ENCODE measurements at places on chromosomes 3 and 15.

DNA sequence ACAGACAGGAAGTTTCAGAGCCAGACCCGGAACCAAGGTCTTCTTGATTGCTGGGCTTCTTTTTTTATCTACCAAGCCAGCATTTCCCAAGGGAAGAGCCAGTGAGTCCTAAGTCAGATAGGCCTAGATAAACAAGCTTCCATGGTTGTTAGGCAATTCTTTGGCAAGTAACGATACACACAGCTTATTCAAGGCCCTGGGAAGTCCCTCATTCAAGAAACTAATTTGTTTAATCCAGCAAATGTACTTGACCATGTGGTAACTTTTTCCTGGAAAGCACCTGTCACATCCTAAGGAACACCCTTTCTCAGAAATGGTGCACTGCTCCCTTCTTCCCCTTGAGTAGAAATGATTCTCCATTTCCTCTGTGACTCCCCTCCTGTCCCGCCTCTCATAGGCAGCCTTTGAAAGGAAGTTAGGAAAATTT is 209.9 kb downstream of the ITPR1 start:
- DNase-seq: no peak

DNA sequence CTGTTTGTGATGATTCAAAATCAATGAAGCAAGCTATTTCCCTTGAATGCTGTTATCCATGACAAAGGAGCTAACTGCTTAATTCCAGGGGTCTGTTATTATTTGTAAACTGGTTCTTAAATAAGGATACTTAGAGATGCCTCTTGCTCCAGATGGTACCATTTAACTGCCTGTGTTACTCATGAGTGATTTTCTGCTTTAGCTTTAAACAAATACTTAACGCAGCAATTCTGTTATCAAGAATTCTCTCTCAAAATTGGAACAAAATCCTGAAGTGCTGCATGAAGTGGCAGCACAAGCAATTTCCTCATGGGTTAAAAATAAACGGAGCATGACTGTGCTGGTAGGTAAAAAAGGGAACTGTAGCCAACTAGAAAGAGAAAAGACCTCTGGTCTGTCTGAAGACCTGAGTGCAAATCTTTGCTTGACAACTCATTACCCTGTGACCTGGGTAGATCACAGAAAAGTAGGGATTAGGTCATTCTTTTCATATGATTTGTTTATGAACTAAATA is 62.5 kb upstream of the GBE1 start:
- DNase-seq: no peak

DNA sequence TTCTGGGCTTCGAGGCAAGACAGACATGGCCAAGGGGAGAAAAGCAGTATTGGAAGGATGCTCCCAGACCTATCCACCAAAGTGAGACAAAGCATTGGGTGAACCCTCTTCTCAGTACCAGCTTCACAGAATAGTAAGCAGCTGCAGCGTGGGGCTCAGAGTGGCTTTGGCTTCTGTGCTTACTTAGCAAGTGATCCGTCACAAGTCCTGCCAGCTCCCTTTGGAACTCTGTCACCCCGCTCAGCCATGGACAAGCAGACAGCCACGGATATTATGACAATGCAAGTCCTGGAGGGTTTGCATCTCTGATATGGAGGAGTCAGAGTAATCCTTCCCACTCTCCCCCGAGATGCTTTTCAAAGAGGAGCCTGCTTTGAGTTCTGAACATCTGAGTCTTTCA is 90.8 kb downstream of the SLCO3A1 start:
- no peak for DNase-seq

DNA sequence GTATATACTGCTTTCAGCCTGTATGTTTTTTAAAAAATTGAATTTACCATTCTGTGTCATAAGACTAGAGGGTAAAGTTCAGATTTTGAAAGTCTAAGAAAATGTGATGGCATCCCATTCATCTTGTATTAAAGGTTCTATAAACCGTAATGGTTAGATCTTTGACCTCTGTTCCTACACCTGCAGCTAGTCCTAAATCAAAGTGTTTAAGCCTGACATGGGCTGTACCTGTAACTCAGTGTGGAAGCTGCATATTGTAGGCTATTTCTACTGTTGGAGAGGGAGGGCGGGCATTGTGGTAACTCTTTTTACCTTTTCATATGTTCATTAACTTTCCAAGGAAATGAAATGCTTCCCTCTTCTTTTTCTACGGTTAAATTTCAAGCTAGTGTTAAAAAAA is 53.9 kb downstream of the ARHGEF26 start:
- DNase-seq: no peak

DNA sequence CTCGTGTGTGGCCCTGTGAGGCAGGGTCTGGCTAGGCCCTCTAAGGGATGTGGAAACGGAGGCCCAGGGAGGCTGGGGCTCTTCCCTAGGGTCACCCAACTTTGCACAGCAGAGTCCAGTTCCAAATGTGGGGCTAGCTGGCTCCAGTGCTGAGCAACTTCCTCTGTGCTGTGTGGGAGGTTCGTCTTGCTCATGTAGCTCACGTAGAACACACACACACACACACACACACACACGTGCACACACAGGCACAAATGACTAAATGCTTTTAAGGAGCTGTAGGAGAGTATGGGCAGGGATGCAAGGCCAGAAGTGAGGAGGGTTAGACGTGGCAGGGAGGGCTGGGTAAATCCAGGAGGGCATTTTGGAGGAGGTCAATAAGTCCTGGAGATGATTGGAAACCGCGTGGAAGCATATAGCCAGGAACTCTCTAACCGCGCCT is 213.8 kb downstream of the RPLP1 start:
- no peak for DNase-seq

DNA sequence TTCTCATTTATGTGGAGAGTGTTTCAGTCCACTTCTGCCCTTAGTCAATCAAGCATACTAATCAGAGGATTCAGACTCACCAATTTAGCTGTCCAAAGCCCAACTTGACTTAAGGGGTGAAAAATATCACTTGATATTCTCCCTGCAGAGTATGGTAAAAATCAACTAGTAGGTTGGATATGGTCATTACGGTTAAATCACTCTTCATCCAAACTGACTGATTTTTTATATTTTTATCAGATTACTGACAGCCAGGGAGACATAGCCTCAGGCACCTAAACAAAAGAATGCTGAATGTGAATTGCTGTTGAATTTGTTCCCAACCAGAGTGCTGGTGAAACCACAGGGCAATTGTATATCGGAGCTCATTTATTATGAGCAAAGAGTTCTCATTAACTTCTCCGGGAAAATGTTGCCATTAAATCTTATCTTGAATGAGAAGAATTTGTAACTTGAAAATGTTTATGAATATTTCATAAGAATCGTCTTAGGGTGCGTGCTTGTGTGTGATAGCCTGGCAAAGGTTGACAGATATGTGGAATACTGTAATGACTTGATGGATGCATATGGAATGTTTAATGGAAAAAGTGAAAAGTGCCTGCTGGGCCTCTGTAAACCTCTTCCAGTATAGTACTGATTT is 411.2 kb downstream of the NAALADL2 start:
- peak; percentile 37 for DNase-seq

- DNase-seq: no peak
Measured at GRCh38 chr3:29281344-29282241, 722 bp downstream of the RBMS3 start.

GRCh38 chr15:70766597-70766996 is 3.2 kb upstream of the UACA start:
- no peak for DNase-seq

DNA sequence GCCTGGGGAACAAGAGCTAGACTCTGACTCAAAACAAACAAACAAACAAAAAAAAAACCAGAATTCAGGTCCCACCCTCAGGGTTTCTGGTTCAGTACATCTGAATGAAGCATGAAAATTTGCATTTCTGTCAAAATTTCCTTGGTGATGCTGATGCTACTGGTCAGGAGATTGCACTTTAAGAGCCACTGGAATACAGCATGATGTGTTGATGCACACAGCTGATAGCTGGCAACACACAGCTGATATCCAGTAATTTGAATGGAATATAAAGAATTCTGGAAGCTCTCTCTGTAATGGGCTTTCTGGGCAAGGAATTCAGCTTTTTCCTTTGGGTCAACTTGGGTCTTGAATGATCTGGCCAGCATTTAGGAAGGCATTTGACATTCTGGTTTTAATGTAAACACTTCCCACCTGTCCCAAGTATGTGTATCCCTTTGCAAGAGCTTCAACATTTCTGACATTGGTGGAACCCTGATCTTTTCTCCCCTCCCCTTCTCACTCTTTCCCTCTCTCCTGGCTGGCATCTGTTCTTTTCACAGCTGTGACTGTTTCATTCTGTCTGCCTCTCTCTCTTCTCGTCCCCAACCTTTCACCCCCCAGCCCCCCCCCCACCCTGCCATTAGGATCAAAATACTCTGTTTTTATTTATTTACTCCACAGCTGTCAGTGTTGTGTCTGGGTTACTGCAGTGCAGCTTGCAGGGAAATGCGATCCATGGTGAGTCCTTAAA is 189.5 kb downstream of the TPRG1 start:
- DNase-seq: no peak

- no peak for DNase-seq
Measured at GRCh38 chr15:45885801-45886200, 251.0 kb downstream of the SQOR start.

GRCh38 chr15:57481038-57481705 is 104.9 kb downstream of the CGNL1 start:
- DNase-seq: no peak

- no peak for DNase-seq
Measured at GRCh38 chr3:13364602-13365271, 55.4 kb downstream of the NUP210 start.

DNA sequence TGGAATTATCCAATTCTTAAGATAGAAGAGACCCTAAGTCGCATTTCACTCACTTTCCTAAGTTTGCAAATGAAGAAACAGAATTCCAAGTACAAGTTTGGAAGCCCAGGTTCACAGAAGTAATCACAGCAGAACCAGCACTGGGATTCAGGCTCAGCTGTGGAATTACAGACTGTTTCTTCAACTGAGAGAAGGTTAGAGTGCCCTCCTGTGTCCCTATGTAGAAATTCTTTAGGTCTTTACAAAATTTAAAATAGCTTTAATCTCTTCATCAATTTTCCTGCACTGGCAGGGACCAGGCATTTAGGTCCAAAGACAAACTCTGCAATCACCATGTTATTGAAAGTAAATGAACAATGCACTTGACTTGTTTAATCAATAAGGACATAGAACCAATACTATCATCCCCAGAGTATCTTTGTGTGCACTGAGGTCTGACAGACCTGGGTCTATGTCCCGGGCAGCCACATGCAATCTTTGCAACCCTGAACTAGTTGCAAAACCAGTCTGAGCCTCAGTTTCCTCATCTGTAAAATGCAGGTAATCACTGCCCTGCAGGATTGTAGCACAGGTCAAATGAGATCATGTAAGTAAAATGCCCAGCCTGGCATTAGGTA is 96.3 kb upstream of the ZBED2 start:
- peak; percentile 49 for DNase-seq

DNA sequence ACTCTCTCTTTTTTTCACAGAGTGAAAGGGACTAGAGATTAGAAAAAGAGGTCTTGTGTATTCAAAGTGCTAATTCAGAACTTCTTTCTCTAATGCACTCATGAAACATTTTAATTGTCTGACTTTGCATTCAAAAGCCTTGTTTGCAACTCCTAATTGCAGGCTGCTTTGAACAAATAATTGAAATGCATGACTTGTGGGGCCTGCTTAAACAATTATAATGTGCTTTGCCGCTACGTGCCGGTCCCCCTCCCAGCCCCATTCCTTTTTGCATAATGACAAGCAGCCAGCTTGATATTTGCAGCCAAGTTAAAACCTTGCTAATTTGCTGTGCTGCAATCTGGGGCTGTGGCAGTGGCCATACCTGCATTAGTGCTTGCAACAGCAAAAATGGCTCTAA is 114.5 kb downstream of the FOXB1 start:
- DNase-seq: no peak

DNA sequence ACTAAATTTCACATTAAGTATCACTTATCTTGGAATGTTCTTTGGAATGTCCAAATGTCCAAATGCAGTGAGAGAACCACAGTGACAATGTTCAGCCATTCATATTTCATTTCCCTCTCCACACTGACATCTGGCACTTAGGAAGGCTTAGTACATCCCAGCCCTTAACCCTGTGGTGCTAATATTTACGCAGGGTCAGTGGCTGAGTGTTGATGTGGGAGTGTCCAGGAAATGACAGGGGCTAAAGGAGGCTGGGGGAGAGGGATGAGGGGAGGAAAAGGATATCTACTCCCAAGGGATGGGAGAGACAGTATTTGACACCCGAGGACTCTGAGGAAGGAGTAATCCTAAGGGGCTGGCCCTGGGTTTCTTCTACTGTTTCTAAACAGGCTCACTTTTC is 14.1 kb upstream of the CCR4 start:
- DNase-seq: no peak

DNA sequence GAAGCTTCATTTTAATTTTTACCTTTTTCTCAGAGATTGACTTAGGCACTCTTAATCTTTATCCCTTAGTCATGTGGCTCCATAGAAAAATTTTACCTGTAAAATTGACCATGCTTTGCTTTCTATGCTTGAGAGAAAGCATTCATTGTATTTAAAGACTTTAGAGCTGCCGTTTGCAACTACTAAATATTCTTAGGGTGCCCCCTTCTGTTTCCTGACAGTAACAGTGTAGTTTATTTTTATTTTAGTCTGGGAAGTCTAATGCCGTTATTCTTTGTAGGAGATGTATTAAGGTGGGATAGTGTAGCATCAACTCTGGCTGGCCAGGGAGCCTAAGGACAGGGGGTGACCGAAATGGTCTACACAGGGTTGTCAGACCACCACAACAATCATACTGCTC is 84.5 kb upstream of the SYNPR start:
- DNase-seq: peak; percentile 7

DNA sequence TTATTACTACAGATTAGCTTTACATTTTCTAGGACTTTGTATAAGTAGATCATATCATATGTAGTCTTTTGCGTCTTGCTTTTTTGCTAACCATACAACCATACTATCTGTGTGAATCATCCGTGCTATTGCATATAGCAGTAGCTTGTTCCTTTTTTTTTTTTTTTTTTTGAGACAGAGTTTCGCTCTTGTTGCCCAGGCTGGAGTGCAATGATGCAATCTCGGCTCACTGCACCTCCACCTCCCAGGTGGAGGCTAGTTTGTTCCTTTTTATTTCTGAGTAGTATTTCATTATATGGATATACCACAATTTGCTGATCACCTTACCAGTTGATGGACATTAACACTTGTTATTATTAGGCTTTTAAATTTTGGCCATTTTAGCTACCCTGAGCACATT is 54.5 kb upstream of the TBL1XR1 start:
- DNase-seq: no peak

GRCh38 chr3:123783050-123783689 is 101.0 kb downstream of the MYLK start:
- no peak for DNase-seq

- DNase-seq: no peak
Measured at GRCh38 chr3:50481992-50482391, 21.4 kb downstream of the CACNA2D2 start.

- DNase-seq: no peak
Measured at GRCh38 chr3:157939166-157939565, 167.1 kb downstream of the SHOX2 start.

GRCh38 chr15:32957219-32957618 is 237.3 kb downstream of the FMN1 start:
- DNase-seq: no peak

- no peak for DNase-seq
Measured at GRCh38 chr3:69082361-69082760, 2.2 kb upstream of the UBA3 start.
